ENCODE measurements at places on chromosomes 12 and 14. TPM values are rescaled to one million over a fixed set of nuclear protein-coding genes. Genes with fewer than 3 reads are reported as not detected.

RNF212B gene
- total RNA-seq, result not detected

TMPRSS12 gene
- not detected for total RNA-seq

CPNE8 gene
- 10.7 TPM for total RNA-seq

FSCB gene
- total RNA-seq, result not detected

INHBC gene
- 0.05 TPM for total RNA-seq
